ENCODE measurements at places on chromosomes 5 and 9.
A peak's percentile ranks its signal among the peaks of the same experiment; 100 is the strongest.

DNA sequence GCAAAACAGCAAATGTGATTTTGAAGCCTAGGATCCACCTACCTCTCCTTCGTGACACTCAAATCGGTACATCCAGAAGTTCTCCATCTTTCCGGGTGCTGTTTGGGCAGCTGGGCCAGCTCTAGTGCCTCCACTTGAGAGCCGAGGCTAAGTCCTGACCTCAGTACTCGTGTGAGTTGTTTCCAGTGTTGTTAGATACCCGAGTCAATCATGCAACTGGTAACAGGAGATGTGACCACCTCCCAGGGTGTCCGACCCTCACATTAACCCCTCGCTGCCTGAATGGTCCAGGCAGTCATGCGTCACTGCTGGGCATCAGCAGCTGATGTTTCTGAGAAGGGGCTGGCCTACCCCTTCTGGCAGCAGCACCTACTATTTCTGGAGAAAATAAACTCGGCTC, 170.3 kb downstream of the ENTREP1 start:
- DNase-seq: peak; percentile 28

- DNase-seq: no peak
Measured at GRCh38 chr5:67413721-67414120, 217.1 kb upstream of the CD180 start.

DNA sequence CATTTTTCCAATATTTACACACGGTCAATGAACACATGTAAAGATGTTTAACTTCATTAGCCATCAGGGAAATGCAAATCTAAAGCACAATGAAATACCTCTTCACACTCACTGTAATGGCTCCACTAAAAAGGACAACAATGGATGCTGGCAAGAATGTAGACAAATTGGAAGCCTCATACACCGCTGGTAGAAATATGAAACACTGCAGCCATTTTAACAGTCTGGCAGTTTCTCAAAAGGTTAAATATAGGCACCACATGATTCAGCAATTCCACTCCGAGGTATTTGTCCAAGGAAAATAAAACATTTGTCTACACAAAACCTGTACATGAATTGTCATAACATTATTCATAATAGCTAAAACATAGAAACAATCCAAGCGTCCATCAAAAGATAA, 20.0 kb downstream of the RNF145 start:
- no peak for DNase-seq

DNA sequence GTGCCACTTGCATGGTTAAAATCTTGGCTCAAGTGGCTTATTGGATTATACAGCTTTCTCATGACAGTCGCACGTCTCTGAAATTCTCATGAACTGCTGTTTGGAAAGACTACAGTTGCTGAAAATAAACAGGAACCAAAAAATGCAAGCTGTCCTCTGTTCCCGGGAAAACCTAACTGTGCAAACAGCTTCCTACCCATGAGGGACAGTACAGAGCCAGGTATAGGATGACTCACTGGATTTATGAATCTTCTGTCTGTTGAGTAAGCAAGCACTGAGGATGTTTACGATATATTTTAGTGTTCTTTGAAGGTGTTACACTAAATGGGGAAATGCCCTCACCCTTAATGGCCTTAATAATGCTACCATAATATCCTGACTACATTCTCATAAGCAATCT, 380.3 kb upstream of the TNC start:
- DNase-seq: no peak

- no peak for DNase-seq
Measured at GRCh38 chr5:123605822-123606221, 93.8 kb downstream of the CSNK1G3 start.

DNA sequence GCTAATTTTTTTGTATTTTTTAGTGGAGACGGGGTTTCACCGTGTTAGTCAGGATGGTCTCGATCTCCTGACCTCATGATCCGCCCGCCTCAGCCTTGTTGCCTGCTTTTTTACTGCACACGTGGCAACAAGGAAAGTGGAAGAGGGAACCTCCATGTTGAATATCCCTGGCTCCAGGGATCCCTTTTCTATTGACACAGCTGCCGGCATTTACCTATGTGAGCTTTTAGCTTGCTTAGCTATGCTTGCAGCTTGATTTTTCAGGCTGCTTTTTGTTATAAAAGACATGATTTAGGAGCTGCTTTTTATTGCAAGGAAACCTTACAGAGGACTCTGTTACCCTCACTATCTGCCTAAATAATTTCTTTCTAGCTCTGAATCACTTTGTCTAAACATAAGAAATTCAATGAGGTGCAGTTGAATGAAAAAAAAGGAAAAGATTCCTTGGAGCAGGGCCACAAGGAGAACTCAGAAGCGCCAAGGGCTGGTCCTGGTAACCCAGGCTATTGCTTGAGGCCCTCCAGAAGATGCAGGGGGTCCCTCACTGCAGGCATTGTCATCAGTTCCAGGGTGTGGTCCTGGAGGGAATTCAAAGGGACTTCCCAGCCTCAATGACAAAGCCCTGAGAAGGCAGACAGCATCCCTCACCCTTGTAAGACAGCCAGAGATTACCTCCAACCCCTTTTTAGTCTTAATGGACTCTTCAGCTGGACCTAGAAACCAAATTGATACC, 89.9 kb downstream of the SYK start:
- DNase-seq: no peak

- DNase-seq: no peak
Measured at GRCh38 chr9:137136881-137137607, 1.9 kb upstream of the GRIN1 start.

DNA sequence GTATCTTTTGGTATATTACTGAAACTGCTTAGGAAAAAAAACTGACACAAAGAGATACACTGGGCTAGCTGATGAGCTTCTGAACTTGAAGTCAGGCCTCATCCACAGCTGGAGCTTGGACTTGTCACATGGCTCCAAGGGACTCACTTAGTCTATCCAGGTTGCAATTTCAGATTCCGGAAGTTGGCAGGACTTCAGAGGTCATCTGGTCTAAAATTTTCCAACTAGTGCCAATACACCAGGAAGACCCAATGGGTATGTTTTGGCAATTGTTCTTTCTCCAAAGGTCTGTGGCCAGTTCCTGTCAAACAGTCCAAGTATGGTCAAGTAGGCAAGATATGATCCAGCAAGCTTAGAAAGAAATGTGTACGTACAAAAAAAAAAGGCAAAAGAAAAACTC, 36.7 kb downstream of the MRPS27 start:
- DNase-seq: no peak

- no peak for DNase-seq
Measured at GRCh38 chr5:5666369-5666768, 243.9 kb downstream of the ICE1 start.

- no peak for DNase-seq
Measured at GRCh38 chr9:120532475-120532874, 47.5 kb downstream of the CDK5RAP2 start.

GRCh38 chr5:82421119-82421518, 143.0 kb upstream of the RPS23 start:
- DNase-seq: no peak

DNA sequence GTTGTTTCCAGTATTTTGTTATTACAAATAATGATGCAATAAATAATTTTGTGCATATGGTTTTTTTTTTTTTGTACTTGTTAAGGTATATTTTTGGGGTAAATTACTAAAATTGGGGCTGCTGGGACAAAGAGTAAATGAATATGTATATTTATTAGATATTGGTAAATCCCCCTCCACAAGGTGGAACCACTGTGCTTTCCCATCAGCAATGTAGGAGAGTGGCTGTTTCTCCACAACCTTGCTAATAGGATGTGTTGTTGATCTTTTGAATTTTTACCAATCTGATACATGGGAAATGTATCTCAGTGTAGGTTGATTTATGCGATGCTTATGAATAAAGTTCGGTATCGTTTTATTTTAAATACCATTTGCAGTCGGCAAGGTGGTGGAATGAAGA, 118.1 kb downstream of the TRPM3 start:
- no peak for DNase-seq

GRCh38 chr5:144844086-144844485, 673.4 kb downstream of the KCTD16 start:
- no peak for DNase-seq

- DNase-seq: no peak
Measured at GRCh38 chr5:77885519-77885918, 109.4 kb upstream of the TBCA start.

- no peak for DNase-seq
Measured at GRCh38 chr9:127746959-127747569, 12.0 kb upstream of the TOR2A start.

GRCh38 chr9:117125531-117125930, 289.3 kb downstream of the ASTN2 start:
- DNase-seq: no peak

DNA sequence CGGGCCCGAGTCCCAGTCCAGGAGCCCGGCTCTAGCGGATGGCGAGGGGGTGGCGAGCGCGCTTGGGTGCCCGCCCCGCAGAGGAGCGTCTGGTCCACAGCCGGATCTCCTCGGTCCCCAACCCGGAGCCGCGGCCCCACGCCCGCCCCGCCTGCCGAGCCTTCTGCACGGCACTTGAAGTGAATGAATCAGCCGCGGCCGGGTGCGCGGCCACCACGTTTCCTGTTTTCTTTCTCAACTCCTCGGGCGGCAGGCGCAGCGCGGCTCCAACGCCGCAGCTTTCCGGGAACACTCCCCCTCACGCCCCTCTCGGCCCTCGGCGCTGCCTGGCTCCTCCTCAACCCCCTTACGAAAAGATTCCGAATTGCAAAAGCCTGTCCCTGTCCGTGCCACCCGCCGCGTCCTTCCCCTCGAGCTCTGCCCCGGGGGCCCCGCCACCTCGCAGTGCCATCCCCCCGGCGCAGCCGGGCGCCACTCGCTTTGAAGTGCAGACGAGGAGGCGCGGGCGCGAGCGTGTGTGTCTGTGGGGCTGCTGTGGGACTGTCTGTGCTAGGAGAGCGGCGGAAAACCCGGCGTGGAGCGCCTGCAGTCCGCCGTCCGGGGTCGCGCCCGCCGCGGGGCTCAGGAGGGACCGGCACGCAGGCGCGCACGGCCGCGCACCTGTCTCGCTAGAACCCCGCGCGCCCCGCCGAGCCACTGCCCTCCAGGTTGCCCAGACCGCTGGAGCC, 456.6 kb downstream of the RAB3C start:
- peak; percentile 76 for DNase-seq

GRCh38 chr5:150317048-150318003, 14.6 kb upstream of the ARSI start:
- no peak for DNase-seq
